Stimulated activated CD4-positive, alpha-beta T cell treated with anti-CD3 and anti-CD28 coated beads, TNF-alpha, amount 100 ng/mL, for 4 hours (primary cell): ENCODE measurements at places on chromosomes 13 and 19.

GRCh38 chr13:73082471-73082870, 23.7 kb downstream of the KLF5 start:
- DNase-seq, result no peak

GRCh38 chr13:105969761-105970160, 565.7 kb downstream of the EFNB2 start:
- no peak for DNase-seq

- DNase-seq, result no peak
These were observed 14.4 kb downstream of the SIAH3 start for GRCh38 chr13:45837111-45837510.

DNA sequence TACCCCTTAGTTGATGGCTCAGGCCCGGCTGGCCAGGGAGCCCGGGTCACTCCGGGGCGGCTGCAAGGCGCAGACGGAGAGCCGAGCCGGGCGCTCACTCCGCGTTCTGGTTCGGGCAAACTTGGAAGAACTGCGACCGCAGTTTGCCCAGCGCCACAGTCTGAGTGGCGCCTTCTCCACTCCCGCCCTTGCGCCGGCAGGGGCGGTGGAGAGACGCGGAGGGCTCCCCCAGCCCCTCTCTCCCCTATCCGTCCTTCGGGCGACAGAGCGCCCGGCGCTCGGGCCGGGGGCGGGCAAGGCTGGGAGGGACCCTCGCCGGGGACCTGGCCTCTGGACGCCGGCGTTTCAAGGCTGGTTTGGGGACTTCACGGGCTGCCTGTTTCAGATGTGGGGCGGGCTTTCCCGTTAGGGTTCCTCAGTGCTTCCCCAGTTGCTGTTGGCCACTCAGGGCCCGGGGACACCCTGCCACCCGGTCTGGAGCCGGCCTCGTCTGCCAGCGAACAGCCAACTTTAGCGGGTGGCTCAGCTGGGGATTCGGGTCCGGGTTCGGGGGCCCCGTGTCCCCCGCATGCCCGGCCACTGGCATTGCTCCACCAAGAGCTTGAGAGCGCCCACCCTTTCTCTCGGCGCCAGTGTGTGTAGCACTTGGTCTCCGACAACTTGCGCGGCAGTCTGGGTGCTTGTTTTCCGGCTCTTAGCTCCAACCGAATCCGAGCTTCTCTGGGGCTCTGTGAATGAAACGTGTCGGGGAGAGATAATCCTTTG, 1.5 kb downstream of the GPC6 start:
- DNase-seq, result no peak

GRCh38 chr13:50783717-50784290, 59.7 kb downstream of the DLEU7 start:
- no peak for DNase-seq

DNA sequence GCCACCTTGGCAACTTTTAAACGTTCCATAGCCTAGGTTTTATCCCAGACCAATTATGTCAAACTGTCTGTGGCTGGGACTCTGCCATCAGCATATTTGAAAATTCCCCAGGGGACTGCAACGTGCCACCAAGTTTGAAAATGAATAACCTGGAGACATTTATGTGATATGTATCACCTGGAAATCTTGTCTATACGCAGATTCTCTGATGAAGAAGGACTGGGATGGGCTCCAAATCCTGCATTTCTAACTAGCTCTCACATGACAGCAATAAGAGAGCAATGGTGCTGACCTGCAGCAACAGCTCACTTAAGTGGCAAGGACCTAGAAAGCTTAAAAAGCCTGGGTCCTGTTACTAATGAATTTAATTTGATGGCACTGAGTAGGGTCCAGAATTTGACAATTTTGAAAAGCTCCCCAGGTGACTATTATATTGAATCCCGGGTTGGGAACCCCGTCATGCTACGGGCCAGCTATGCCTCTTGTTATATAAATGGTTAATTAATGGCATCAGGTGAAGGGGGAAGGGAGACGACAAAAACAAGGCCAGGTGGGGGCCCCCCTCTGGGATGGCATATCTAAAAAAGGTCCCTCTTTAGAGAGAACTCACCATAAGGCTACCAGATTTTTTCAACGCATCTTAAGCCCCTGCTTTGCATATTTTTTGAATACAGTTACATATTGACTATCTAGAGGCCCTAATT, 213.7 kb downstream of the ZIC5 start:
- DNase-seq, result no peak

GRCh38 chr13:33767140-33767539, 50.8 kb upstream of the RFC3 start:
- no peak for DNase-seq

DNA sequence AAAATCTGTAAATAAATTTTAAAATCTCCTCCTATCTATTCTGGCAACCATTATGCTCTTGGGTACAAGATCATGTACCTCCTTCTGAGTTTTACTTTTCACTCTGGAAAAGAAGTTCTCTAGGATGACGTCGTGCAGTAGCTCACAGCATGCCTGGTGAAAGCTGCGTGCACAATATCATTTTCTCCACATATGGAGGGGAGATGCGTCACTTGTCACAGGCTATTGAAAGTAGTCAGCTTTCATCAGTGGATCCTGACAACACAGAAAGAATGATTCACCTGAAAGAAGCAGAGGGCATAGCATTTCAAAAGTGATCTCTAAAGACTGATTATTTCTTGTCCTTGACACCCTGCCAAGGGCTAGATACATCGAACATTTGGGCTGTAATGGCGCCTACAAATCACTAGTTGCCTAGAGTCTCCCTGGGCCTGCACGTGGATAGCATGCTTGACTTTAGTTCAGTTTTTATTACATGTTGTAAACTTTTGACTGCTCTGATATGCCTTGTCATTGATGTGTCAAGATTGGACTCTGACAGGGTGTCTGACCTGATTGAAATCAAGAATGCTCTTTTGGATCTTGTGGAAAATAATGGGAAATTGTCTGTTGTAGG, 1365.6 kb downstream of the OLFM4 start:
- DNase-seq, result no peak
